ENCODE measurements at places on chromosomes 12 and 14.
A peak's percentile ranks its signal among the peaks of the same experiment; 100 is the strongest.

DNA sequence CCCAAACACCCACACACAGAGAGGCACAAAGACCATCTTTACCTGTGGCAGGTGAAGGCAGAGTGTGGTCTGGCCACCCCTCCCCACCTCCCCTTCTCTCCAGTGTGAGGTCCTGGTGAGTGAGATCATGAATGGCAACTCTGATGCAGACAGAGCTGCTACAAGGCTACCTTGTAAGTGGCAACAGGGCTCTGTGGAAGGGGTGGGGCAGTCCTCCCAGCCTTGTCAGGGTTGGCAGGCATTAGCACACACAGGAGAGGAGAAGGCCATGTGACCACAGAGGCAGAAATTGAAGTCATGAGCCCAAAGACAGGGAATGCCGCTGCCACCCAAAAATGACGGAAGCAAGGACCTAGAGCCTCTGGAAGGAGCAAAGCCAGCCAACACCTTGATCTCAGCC, 30.7 kb downstream of the VWF start:
- no peak for DNase-seq

GRCh38 chr12:108832208-108832607, 25.2 kb downstream of the SSH1 start:
- DNase-seq, result no peak

- no peak for DNase-seq
These were observed 250.9 kb upstream of the FOXN3 start for GRCh38 chr14:89667983-89668382.

DNA sequence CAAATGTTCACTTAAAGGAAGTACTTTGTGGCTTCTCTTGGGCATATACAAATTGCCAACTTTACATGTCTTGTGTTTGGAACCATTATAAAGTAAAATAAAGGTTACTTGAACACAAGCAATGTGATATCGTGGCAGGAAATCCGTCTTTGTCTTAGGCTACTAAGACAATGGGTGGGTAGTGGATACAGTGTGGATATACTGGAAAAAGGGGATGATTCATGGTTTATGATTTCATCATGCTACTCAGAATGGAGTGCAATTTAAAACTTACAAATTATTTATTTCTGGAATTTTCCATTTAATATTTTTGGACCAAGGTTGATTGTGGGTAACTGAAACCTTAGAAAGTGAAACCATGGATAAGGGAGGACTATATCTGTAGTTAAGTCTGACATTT, 48.4 kb downstream of the MYRFL start:
- DNase-seq, result no peak

DNA sequence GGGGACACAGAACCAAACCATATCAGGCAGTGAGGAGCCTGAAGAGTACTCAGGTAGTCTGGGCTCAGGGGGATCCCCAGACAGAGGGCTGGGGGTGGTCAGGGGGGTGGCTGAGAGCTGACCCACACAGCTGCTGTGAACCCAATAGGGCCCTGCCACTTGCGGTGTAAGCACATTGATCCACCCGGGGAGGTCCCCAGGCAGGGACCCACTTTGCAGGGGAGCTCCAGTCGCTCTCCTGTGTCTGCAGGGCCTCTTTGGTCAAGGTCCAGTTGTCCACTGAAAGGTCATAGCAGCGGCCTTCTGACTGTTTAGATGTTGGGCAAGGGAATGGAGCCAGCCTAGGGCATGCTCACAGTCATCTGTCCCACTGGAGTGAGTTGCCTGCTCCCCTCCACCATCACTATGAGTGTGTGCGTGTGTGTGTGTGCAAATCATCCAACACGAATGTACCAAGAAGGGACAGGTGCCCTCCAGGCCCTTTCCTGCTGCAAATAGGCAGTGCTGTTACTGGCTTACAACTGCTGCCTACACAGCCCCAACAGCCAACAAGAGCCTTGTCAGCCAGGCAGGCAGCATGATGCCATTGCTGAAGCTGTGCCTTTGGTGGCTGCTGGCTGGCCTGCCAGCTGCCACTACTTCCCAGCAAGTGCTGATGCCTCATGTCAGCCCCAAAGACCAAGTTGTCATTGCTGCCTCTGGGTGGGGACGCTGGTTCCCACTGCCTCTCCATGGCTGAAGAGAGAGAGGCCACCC, 71.3 kb downstream of the TSPAN11 start:
- DNase-seq, result no peak

GRCh38 chr12:1093166-1093751, 102.2 kb downstream of the ERC1 start:
- DNase-seq, result peak; percentile 38

DNA sequence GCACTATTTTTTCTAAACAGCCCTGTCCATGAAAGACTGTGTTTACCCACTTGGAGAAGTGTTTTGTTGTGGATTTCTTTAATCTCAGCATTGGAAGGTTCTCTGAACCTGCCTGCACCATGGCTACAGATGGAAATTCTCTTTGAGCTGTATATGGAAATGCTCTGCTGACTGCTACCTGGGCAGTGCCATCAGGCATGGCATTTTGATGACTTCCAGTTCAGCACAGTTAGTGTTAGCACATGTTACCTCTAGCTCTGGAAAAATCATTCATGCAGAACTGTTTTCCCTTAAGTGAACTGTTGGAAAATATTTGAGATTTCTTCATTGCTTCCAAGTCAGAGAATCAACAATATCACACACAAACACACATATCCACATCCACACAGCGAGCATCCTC, 52.6 kb upstream of the RIC8B start:
- DNase-seq, result no peak

DNA sequence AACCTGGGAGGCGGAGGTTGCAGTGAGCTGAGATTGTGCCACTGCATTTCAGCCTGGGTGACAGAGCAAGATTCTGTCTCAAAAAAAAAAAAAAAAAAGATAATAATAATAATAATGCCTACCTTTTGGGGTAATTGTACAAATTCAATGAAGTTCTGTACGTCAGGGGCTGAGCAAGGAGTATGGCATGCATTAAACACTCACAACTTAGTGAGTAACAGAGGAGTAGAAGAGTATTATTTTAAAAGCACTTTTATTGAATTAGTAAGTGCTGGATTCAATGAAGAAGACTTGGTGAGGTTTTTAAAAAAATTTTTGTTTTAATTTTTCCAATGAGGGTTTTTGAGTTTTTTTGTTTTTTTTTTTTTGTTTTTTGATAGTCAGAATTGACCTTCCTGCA, 783.6 kb upstream of the TBX3 start:
- DNase-seq, result no peak

- no peak for DNase-seq
These were observed 344.5 kb downstream of the AEBP2 start for GRCh38 chr12:19783547-19784444.
